ENCODE measurements at places on chromosomes 4 and X.

GRCh38 chrX:110992611-110993010 lies 103.4 kb upstream of the PAK3 start:
- DNase-seq: no peak

DNA sequence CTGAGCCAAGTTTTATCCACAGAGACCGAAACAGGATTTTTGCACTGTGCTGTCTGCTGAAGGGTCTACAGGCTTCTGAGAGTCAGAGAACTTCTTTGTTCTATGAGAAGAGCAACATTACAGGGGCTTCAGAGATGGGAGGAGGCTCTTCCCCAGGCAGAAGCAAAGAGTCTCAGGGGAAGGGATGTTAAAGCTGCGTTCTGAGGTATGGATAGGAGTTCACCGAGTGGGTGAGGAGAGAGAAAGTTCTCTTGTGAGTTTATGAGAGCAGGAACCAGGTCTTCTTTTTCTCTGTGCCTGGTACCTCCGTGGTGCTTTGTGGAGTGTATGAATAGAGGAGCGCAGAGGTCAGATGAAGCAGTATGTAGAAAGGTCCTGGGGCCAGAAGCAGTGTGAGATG lies 155.1 kb downstream of the PDGFRA start:
- no peak for DNase-seq

DNA sequence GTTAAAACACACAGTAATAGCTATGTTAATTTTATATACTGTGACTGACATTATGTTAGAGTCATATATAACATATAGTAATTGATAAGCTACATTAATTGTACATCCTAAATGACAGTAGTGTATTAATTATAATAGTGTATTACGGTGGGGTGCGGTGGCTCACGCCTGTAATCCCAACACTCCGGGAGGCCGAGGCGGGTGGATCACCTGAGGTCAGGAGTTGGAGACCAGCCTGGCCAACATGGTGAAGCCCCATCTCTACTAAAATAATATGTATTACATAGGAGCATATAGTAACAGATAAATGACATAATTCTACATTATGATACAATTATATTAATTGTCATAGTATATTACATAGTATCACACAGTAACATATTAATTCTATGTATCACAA lies 12.2 kb downstream of the ASMTL start:
- DNase-seq: no peak

DNA sequence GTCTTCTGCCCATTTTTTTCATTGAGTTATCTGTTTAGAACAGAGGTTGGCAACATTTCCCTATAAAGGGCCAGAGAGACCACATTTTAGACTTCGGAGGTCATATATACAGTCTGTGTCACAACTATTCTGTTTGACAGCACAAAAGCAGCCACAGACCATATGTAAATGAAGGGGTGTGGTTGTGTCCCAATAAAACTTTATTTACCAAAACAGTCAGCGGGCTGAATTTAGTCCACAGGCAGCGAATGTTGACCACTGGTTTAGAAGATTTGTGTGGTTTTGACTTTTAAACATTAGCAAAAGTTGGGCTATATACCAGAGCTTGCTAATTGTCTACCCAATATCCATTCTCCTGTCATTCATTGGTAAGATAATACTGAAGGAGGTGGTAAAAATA lies 150.8 kb downstream of the AMELX start:
- DNase-seq: no peak

- DNase-seq: no peak
Observed at GRCh38 chr4:8591626-8592365, 769 bp upstream of the CPZ start.

DNA sequence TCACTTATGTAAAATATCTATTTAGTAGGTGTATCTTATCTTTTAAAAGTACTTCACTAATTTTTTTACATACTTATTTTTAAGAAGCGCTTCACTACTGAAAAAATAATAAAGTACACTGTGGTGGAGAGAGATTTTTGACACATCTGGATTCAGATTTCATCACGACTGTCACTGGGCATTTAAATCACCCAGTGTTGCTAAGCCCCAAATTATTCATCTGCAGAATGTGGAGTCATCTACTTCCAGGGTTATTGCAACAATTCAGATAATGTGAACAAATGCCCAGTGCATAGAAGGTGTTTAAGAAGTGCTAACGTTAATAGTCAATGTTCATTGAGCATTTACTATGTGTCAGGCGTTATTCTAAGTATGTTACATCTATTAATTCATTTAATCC lies 41.8 kb downstream of the AASDH start:
- DNase-seq: no peak

GRCh38 chrX:19799319-19800182 lies 87.8 kb downstream of the SH3KBP1 start:
- no peak for DNase-seq

- no peak for DNase-seq
Observed at GRCh38 chr4:25756503-25756902, 100.9 kb downstream of the SLC34A2 start.

GRCh38 chr4:169152899-169153298 lies 117.9 kb downstream of the SH3RF1 start:
- DNase-seq: no peak

DNA sequence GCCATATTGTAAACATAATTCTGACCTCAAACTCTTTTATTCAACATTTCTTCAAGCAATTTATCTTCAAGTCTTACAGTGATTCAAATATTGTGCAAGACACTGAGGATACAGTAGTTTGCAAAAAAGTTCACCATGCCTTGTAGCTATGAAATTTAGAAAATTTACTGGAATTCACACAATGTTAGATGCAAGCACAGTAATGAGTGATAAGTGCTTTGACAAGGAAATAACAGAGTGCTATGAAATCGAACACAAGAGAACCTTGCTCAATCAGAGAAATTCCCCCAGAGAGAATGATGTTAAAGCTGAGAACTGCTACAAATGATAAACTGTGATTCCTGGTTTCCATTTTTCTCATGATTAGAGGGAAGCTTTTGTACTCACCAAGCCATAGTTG lies 952.9 kb downstream of the FAT4 start:
- DNase-seq: no peak

- no peak for DNase-seq
Observed at GRCh38 chr4:121697564-121697963, 784 bp upstream of the ANXA5 start.

DNA sequence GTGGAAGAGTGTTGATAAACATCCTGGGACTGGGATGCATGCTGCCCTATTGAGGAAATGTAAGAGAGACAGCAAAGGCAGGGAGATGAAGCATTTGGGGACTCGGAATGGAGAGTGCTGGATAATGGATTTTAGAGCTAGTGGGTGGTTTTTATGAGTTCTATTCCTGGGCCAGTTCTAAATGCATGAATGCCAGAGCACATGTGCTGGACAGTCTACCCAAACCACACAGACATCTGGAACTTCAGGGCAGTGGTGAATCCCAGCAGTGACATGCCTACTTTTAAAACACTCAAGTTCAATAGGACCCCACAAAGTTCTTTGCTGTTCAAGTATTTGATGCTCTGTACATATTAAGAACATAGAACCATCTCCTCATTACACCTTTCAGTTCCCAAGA lies 133.9 kb downstream of the CBR4 start:
- no peak for DNase-seq

DNA sequence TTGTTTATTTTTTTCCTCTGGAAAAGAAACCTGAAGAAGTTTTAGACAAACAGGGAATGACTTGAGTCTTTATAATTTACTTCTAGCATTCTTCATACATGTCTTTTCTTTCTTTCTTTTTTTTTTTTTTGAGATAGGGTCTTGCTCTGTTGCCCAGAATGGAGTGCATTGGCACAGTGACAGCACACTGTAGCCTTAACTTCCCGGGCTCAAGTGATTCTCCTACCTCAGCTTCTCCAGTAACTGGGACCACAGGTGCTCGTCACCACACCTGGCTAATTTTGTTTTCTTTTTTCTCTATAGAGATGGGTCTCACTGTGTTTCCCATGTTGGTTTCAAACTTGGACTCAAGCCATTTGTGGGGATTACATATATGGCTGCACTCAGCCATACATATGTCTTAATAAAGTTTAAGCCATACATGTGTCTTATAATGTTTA lies 71.8 kb downstream of the RAPGEF2 start:
- DNase-seq: no peak

GRCh38 chr4:57136281-57136680 lies 26.1 kb upstream of the IGFBP7 start:
- no peak for DNase-seq

DNA sequence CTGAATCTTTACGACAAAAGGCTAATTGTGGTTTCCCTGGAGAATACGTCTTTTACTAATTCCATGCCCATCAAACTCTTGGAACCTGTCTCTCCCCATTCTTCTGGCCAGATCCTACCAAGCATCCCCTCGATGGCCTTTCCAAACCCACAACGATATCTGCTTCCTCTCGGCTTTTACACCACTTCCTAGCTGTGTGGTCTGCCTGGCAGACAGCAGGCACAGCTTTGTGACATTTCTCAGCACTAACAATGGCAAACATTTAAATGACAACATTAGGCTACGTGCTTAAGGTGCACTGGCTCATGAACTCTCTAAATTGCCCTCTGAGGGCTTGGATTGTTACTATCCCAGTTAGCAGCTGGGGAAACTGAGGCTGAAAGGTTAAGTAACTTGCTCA lies 141.0 kb downstream of the NSUN7 start:
- no peak for DNase-seq

DNA sequence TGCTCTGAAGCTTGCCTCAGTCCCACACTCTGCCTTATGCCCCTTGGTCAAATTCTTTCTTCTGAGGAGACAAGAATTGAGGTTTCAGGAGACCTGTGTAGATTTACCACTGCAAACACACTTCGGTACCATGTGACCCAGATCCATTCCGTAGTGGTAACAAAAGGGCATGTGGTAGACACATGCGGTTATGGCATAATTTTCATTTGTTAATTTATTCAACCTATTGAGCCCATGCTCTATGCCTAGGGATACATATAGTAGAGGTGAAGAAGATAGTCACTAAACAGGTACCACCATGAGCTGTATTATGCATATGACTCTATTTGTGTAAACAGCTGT lies 190.9 kb downstream of the NDST4 start:
- no peak for DNase-seq

- DNase-seq: no peak
Observed at GRCh38 chrX:32987142-32987541, 224.2 kb downstream of the DMD start.

DNA sequence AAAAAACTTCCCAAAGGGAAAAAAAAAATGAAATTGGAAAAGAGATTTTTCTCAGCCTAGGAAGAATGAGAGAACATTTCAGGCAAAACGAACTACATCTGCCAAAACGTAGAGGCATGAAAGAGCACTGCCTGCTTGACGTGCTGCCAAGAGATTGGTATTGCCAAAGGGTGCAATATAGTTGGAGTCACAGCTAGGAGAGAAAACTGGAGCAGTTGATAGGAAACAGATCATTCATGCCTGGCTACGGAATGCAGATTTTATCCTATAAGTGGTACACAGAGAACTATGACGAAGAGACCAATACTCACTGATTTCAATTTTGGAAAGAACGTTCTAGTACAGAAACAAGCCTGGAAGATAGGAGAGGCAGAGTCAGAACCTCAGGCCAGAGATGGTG lies 68.4 kb upstream of the IQCM start:
- DNase-seq: no peak

DNA sequence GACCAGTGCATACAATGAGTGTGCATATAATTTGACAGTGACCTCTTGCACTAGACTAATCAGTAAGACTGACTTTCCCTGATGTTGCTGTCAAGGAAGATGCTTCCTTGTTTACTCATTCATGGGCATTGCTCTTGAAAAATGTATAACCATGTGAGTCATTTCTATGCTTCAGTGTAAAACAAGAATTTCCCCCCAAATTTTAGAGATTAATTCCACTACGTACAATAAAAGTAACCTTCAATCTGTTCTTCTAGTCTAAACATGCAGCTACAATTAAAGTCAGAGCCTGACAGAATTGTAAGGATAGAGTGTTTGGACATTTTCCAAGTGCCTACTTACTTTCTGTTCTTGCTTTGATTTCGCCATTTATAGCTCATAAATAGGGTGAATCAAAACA lies 935.7 kb downstream of the RAPGEF2 start:
- DNase-seq: no peak

GRCh38 chrX:123361371-123361770 lies 177.3 kb downstream of the GRIA3 start:
- no peak for DNase-seq

GRCh38 chrX:40207626-40208025 lies 109.9 kb upstream of the BCOR start:
- peak; percentile 41 for DNase-seq

- DNase-seq: no peak
Observed at GRCh38 chr4:76278583-76278982, 27.1 kb downstream of the FAM47E start.

DNA sequence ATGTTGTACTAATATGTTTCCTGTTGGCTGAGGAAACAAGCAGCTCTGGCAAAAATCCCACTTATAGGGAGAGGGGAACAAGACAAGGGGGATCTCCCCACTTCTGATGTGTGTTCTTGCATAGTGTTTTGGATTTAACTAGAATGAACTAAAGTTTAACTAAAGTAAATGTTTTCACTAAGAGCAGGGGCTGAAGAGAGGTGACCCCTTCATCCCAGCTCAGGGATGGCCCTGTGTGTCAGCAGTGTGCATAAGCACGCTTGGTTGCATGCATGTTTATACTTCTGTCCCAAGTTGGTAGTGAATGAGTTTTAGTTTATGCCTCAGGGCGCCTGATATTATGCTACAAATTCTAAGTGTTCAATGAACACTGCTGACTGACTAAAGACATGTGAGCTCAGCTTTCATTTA lies 169.4 kb downstream of the MGST2 start:
- DNase-seq: no peak

GRCh38 chrX:10508891-10509290 lies 111.5 kb downstream of the MID1 start:
- no peak for DNase-seq

DNA sequence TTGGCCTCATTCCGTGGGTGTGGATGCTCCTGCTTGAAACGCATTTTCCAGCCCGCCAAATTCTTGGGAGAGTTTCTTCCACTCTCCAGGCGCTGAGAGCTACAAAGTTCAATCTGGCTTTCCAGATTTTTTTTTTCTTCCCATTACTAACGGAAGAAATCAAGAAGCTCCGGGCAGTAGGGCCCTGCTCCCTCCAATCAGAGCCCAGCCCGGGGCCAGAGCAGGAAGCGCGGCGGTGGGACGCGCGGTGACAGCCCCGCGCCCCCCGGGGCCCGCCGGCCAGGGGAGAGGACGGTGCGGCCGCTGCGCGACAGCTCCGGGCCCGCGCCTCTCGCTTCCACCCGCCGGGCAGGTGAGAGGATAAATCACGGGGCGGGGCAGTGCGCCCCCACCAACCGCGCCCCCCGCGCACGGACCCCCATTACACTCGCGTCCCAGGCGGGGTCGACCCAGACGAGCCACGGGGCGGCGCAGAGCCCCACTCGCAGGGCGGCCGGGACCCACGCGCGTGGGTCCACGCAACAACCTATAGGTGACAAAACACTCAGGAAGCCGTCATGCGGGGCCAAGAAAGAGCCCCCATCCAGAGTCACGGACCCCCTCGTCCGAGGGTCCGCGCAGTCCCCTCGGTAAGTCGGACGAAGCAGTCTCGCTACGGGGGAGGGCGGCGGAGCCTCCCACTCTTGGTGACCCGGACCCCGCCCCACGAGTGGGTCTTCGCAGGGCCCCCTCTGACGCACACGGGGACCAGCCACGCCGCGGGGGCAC lies 868 bp downstream of the AFAP1 start:
- no peak for DNase-seq

GRCh38 chr4:16677001-16677944 lies 221.2 kb downstream of the LDB2 start:
- DNase-seq: no peak

All from inflammatory macrophage treated with lipopolysaccharide for 1 hour (primary cell).